ENCODE measurements at places on chromosomes 6 and 20. TPM values are rescaled to one million over a fixed set of nuclear protein-coding genes. Genes with fewer than 3 reads are reported as not detected.

Gene OOEP
- total RNA-seq = 0.41 TPM

Gene SIRPB1
- total RNA-seq = not detected

Gene MAP3K5
- total RNA-seq = 16.3 TPM

Gene XKR7
- 0.10 TPM for total RNA-seq

Gene NRM
- 6.1 TPM for total RNA-seq

Gene ZNF133
- total RNA-seq = 14.3 TPM

Gene FAM209A
- 0.32 TPM for total RNA-seq

Gene KCNK17
- not detected for total RNA-seq

Gene THBS2
- total RNA-seq = 3.7 TPM

Gene EFCAB8
- 0.17 TPM for total RNA-seq

Gene PTCHD4
- total RNA-seq = 0.89 TPM

Gene ANKEF1
- total RNA-seq = 6.1 TPM

Gene ADGRG6
- 14.1 TPM for total RNA-seq

Gene CBLN4
- not detected for total RNA-seq

Gene KCNK16
- not detected for total RNA-seq

Gene ARFGEF2
- 73.8 TPM for total RNA-seq

Gene CDH4
- total RNA-seq = not detected

Gene RAET1L
- not detected for total RNA-seq

Gene MOG
- not detected for total RNA-seq

Gene CALHM6
- total RNA-seq = not detected

Gene TRIM15
- total RNA-seq = 37.2 TPM

Gene IL17A
- total RNA-seq = not detected

Gene CSNK2B
- total RNA-seq = 147 TPM
